HFFc6 (cell line): ENCODE measurements at places on chromosomes 16 and 17. TPM values are rescaled to one million over a fixed set of nuclear protein-coding genes. Genes with fewer than 3 reads are reported as not detected.

- peak; percentile 24 for DNase-seq
Observed at GRCh38 chr17:41131979-41132378, 8.0 kb upstream of the KRTAP4-12 start.

- no peak for DNase-seq
Observed at GRCh38 chr16:88297178-88297720, 85.5 kb upstream of the ZNF469 start.

- DNase-seq = no peak
Observed at GRCh38 chr16:77969861-77970260, 52.5 kb upstream of the CLEC3A start.

GRCh38 chr17:17081304-17081940 is 39.2 kb downstream of the MPRIP start:
- no peak for DNase-seq

GRCh38 chr16:76835339-76835738 is 355.7 kb upstream of the MON1B start:
- no peak for DNase-seq

GRCh38 chr16:51114382-51114781 is 36.7 kb downstream of the SALL1 start:
- no peak for DNase-seq

The KRT36 gene
- total RNA-seq = not detected in 3 replicates

The CCDC200 gene
- total RNA-seq = not detected in 3 replicates

The PAFAH1B1 gene
- 151 to 162 TPM (median 155 TPM) in 3 replicates for total RNA-seq
